ENCODE measurements at places on chromosomes 7 and 10.
A peak's percentile ranks its signal among the peaks of the same experiment; 100 is the strongest.

GRCh38 chr7:39105720-39106119 lies 128.0 kb downstream of the POU6F2 start:
- DNase-seq: no peak

GRCh38 chr7:108480311-108480710 lies 24.1 kb upstream of the NRCAM start:
- no peak for DNase-seq

DNA sequence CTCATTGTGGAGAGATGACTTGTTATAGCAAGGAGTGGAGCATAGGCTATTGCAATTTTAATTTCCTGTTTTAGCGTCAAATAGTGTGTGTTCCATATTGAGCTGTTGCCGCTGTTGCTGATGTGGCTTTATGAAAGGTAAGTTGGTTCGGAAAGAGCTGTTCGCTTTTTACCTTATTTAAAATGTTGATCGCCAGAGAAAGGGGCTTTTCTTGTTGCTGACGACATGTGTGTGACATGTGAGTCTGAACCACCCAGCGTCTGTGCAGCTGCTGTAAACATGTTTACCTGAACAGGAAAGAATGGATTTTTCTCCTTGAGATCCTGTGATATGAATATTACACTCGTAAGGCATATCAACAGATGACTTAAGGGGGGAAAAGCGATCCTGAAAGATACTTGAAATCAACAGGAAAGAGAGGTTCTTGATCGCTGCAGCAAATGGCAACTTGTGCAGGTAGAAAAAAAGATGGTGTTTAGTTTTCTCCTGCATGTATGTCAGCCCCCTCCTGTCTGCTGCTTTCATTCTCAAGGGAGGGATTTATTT lies 2.5 kb downstream of the ZEB1 start:
- no peak for DNase-seq

DNA sequence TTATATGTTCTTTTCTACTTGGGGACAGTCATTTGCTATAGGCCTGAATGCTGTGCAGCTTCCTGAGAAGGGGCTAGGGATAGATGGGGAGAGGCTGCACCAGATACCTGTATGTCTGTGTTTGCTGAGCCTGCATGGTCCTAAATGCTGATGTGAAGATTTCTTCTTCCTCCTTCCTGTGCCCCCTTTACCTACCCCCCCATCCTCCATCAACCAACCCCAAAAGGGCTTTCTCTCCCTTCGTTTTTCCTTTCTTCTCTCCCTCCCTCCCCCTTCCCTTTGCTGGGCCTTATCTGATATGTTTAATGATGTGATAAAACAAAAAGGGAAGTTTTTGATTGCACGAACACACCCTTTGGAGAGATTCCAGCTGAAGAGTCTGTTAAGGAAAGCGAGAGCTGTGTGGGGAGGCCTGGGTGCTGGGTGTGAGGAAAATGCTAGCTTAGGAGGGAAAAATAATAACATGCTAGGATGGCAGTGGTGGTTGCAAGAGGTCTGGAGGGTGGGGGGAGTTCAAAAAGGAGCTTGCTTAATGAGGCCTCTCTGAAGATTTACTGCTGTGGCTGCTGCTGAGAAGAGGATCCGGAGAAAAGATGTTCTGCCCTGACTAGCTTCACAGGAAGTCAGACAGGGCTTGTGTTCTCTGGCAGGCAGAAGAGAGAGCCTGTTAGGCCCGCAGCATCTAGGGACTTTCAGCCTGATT lies 101.8 kb downstream of the SAMD9 start:
- no peak for DNase-seq

DNA sequence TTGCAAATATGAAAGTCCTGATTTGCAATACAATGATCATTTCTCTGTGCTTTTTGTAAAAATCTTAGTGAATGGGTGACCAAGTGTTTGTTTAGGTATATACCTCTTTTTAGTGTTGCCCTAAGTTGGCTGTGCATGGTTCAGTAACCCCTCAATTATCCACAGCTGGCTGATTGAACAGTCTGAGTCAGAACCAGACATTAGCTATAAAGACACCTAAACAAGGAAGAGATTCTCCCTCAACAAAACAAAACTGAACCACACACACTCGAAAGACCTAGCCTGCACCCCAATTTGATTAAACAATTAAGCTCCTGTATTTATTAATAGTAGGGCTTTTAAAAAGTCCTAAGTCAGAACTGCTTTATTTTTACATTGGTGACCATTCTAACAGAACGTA lies 2.8 kb downstream of the RSBN1L start:
- peak; percentile 54 for DNase-seq

- DNase-seq: no peak
Observed at GRCh38 chr10:127939786-127940330, 33.0 kb downstream of the PTPRE start.

GRCh38 chr7:149494738-149495368 lies 2.8 kb downstream of the ZNF746 start:
- no peak for DNase-seq

DNA sequence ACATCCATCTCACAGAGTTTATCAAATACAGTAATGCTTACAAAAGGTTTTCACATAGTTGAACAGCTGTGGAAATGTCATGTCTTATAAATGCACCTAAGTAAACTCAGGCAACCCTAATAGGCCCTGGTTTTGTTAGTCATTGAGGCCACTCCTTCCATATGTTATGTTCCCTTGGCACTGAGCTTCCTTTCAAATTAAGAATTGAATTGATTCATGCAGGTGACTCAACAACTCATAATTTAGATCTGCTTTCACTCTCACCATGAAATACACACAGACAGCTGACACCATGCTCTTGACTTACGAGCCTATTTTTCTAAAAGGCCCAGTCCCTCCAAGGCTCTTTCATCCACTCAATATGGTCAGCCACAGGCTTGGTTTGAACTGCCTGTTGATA lies 476.9 kb downstream of the KCNMA1 start:
- no peak for DNase-seq

- DNase-seq: no peak
Observed at GRCh38 chr10:16777473-16778370, 39.5 kb downstream of the RSU1 start.

GRCh38 chr7:21651697-21652096 lies 108.9 kb downstream of the DNAH11 start:
- DNase-seq: no peak

GRCh38 chr10:75021379-75022249 lies 89.8 kb upstream of the SAMD8 start:
- DNase-seq: no peak

DNA sequence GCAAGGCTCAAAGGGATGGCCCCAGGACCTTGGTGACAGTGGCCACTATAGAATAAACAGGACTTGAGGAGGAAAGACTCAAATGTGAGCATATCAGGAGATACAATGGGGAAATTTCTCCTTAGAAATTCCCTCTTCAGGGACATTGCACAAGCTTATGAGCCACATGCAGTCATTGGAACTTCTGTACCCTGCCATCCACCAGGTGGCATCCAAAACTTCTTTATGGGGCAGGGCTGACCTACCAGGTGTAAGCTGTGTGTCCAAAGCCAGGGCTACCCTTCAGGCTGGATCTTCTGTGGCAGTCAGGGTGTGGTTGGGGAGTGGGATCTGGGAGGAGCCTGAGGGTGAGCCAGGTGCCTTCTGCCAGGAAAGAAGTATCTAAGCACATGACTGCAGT lies 36.6 kb upstream of the LRRC18 start:
- no peak for DNase-seq

- DNase-seq: no peak
Observed at GRCh38 chr10:20658158-20658557, 239.0 kb downstream of the NEBL start.

DNA sequence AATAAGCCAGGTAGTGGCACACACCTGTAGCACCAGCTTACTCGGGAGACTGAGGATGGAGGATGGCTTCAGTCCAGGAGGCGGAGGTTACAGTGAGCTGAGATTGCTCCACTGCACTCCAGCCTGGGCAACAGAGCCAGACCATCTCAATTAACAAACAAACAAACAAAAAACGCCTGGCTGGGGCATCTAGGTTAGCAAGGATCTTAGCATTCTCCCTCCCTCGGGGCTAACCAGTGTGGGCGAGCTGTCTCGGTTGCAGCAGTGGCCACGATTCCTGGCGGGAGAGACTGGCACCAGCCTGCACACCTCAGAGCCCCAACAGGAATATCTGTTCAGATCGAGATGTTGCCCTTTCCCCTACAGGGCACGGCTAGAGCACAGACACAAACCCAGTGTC lies 91.3 kb upstream of the KCTD7 start:
- no peak for DNase-seq

GRCh38 chr10:73771722-73772280 lies 10.0 kb upstream of the CHCHD1 start:
- no peak for DNase-seq

- DNase-seq: no peak
Observed at GRCh38 chr7:5621776-5622175, 159.7 kb downstream of the RNF216 start.

GRCh38 chr7:68604541-68604940 lies 993.7 kb upstream of the AUTS2 start:
- DNase-seq: no peak

GRCh38 chr10:43222210-43222720 lies 44.6 kb downstream of the RASGEF1A start:
- no peak for DNase-seq

GRCh38 chr10:127210936-127211466 lies 14.6 kb upstream of the INSYN2A start:
- DNase-seq: no peak

GRCh38 chr10:93288679-93289634 lies 193.2 kb downstream of the MYOF start:
- DNase-seq: no peak

- no peak for DNase-seq
Observed at GRCh38 chr10:6114805-6115341, 26.0 kb downstream of the RBM17 start.
